AG20443 (cell line): ENCODE measurements at places on chromosomes 16 and 17.
A peak's percentile ranks its signal among the peaks of the same experiment; 100 is the strongest.

- DNase-seq, result peak; percentile 94
Observed at GRCh38 chr16:69276148-69277115, 34.7 kb upstream of the VPS4A start.

- no peak for DNase-seq
Observed at GRCh38 chr17:31048142-31048541, 46.6 kb upstream of the NF1 start.

GRCh38 chr16:17342031-17342430, 128.7 kb downstream of the XYLT1 start:
- no peak for DNase-seq

DNA sequence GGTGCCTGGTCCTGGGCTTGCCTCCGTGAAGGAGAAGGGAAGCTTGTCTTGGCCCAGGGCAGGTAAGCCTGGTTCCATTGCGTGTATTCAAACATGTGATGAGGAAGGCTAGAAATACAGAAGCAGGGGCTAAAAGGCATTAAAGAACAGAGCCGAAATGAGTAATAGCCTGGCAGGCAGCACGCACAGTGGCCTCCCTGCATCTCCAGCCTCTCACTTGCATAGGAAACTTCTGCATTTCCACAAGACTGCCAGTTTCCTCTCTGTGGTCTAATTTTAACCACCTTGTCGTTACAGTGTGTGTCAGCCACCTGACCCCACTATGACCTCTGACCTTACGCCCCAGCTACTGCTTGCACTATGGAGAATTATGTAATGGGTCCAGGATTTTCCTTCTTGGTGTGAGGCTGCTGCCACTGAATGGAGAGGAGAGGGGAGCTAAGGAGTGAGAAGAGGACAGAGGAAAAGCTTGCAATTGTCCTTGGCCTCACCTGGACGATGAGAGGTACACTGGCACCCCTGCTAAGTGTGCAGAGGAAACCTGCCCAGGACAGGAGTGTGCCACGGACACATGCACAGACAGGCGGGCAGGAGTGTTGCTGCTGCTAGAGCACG, 32.8 kb downstream of the HIC1 start:
- no peak for DNase-seq

GRCh38 chr16:578870-579405, 9.2 kb downstream of the PIGQ start:
- peak; percentile 90 for DNase-seq

GRCh38 chr16:4814046-4814445, 11.6 kb upstream of the ROGDI start:
- DNase-seq, result no peak

- no peak for DNase-seq
Observed at GRCh38 chr17:80948019-80948975, 43.3 kb upstream of the CHMP6 start.

- DNase-seq, result peak; percentile 34
Observed at GRCh38 chr17:40819528-40820125, 2.8 kb downstream of the KRT10 start.

- no peak for DNase-seq
Observed at GRCh38 chr16:80652441-80652840, 111.6 kb downstream of the DYNLRB2 start.

- DNase-seq, result no peak
Observed at GRCh38 chr16:22282254-22282892, 14.8 kb upstream of the POLR3E start.

DNA sequence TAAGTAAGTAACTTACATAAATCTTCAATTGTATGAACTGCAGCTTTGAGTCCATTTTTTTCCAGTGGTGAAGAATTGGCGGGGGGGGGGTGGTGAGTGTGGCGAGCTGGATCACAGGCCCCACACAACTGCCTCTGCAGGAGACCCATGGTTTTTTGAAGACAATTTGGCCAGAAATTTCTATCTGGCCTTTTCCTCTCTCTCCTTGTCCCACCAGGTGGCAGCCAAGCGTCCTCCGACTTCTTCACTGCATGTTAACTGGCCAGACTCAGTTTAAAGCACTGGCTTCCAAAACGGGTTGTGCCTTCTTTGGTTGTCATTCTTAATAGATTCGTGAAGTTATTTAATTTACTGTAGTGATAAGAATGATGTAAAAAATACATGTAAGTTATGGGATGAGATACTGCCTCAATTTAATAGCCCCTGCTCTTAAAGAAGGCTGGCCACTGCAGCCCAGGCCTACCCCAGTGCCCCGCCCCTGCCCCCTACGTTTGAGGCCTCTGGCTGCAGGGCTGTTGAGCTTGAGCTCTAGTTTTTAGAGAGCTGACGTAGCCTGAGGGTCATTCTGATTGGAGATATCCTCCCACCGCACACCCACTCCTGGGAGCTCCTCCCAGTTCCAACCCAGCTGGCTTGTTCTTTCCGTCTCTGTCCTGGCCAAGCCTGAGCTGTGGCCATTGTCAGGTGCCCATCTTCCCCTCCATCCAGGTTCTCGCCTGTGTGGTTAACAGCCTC, 36.4 kb downstream of the AKAP1 start:
- DNase-seq, result peak; percentile 73

GRCh38 chr17:30225919-30226553, 9.5 kb downstream of the SLC6A4 start:
- DNase-seq, result no peak

- no peak for DNase-seq
Observed at GRCh38 chr16:28985211-28986041, 574 bp downstream of the LAT start.

GRCh38 chr17:66192378-66192687, 400 bp upstream of the CEP112 start:
- no peak for DNase-seq

GRCh38 chr17:31198026-31198425, 99.0 kb downstream of the OMG start:
- DNase-seq, result no peak

GRCh38 chr16:73549984-73550631, 502.2 kb upstream of the ZFHX3 start:
- DNase-seq, result no peak

- DNase-seq, result no peak
Observed at GRCh38 chr16:74942566-74942965, 42.4 kb downstream of the WDR59 start.

DNA sequence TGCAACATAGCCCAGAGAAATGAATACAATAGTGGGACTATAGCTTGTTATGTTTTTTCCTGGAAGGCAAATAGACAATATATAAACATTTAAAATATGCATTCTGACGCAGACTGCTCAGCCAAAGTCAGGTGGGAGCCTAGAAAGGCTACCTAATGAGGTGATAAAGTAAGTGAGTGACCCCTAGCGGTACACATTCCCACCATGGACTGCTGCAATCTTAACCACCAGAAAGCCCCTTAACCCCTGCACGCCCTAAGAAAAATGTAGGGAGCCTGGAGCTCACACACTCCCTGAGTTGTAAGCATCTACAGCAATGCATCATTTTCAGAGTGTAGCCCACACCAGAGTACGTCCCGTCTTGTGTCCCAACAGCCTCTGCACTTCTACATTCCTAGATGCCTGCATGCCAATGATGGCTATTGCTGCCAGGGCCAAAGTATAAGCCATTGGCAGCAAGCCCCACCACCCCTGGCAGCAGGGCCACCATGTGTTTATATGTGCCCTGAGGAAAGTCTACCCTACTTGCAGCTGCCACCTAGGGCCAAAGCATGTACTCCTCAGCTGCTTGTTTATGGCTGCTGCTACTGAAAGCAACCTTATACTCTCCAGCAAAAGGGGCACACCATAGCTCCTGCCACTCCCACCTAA, 127.6 kb downstream of the KIF2B start:
- DNase-seq, result no peak

- no peak for DNase-seq
Observed at GRCh38 chr17:41621916-41622315, 2.5 kb downstream of the KRT17 start.

GRCh38 chr17:42853004-42853403, 2.0 kb downstream of the AOC3 start:
- DNase-seq, result no peak

- DNase-seq, result no peak
Observed at GRCh38 chr17:74573169-74573568, 5.9 kb upstream of the CD300H start.

GRCh38 chr16:80166082-80166481, 374.7 kb upstream of the DYNLRB2 start:
- DNase-seq, result no peak

DNA sequence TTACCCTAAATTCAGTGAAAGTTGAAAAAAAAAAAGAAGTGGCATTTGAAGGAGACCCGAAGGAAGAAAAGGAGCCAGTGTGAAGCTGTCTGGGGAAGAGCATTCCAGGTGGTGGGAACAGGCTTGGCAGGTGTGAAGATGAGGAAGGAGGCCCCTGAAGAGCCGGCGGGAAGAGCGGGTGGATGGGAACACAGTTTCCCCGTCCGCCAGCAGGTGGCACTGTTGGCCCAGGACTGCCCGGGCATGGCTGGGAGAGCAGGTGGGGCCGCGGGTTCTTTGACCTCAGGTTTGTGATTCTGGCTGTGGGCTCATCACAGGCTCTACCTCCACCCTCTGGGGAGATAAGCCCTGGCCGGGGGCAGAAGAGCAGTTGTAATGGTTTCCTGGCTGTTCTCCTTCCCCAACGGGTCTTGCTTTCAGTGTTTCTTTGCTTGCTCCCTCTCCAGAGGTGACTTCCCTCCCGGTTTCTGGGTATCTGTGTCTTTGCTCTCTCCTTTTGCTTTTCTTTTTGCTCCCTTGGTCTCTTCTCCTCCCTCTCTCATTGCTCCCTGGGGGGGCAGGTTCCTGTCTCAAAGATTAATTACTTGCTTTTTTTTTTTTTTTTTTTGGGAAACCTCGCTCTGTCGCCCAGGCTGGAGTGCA, 32.3 kb downstream of the RAP1GAP2 start:
- peak; percentile 89 for DNase-seq

DNA sequence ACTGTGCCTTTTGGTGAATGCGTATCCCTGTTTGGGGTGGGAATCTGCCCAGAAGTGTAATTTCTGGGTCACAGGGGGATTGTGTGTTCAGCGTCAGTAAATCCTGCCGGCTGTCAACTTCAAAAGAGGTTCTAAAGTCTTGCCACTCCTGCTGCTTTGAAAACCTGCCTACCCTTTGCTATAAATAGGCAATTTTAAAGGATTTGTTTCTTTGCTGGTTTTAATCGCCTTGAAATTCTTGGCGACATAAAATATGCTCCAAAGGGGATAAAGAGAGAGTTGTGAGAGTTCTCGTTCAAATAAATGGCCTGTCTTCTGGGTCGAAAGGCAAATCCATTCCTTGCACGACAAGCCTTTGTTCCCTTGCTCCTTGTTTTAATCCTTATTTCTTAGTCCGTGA, 143.4 kb downstream of the IRF8 start:
- no peak for DNase-seq

DNA sequence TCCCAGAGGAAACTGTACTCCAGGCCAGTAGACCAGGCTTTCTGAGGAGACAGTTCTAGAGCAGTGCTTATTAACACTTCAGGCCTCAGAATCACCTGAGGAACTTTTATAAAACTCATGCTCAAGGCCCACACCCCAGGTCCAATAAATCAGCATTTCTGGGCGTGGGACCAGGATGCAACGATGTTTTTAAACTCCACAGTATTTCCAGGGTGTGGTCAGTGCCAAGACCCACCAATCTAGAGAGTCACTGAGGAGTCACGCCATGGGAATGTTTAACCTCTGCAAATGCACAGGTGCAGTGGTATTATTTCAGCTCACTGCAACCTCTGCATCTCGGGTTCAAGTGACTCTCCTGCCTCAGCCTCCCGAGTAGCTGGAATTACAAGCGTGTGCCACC, 3.9 kb upstream of the TRPV1 start:
- no peak for DNase-seq

DNA sequence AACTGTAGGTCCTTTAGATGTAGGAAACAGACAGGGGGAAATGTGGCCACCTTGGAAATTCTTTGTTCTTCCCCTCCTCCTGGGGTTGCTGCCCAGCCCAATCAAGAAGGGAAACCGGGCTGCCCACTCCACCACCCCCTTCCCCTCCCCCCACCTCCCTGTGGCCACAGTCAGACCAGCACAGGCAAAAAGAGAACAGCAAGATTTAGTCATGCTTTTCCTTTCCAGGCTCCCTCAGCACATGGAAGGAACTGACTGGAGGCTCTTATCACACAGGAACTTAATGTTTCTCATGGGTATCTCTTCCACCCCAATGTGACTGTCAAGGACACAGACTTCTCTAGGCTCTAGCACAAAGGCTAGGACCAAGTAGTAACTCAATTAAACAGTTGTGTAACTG, 3.0 kb upstream of the CCL1 start:
- DNase-seq, result no peak

GRCh38 chr17:79029327-79030009, 5.5 kb downstream of the C1QTNF1 start:
- DNase-seq, result no peak

DNA sequence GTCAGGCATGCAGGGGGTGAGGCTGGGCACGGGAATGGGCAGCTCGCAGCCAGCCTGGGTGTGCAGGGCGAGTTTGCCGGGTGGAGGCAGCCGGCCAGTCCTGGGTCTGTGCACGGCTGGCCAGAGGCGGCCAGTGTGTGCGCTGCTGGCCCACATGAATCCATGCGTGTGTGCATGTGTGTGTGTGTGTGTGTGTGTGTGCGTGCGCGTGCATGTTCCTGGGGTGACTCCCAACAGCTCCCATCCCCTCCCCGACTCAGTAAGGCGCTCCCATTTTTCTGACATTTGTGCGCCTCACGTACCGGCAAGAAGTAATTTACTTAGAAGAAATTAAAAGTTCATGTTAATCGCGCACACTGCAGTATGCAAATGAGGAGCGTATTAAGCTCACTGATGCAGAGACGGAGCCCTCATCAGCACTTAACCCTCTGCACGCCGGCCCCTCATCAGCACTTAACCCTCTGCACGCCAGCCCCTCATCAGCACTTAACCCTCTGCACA, 55.4 kb upstream of the ACSF3 start:
- DNase-seq, result no peak

DNA sequence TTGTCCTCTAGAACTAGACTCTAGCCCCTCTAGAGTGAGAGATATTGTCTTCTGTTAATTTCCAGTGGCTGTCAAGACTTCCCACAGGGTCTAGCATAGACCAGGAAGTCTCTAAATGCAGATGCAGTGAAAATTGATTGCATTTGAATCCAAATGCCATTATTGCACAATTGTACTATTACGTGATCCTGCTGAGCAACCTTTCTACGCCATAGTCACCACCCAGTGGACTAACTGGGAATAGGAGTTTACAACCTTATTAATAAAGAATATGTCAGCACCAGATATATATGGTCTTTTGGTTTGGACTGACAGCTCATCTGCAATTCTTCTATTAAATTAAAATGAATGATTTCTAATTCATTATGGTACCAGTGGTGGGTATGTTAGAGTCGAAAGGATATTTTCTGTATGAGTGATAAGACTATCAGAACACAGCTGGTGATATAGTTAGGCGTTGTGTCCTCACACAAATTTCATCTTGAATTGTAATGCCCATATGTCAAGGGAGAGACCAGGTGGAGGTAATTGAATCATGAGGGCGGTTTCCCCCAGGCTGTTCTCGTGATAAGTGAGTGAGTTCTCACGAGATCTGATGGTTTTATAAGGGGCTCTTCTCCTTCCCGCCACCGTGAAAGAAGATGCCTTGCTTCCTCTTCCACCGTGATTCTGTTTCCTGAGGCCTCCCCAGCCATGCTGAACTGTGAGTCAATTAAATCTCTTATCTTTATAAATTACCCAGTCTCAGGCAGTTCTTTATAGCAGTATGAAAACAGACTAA, 138.9 kb upstream of the CA10 start:
- no peak for DNase-seq

GRCh38 chr17:31491376-31492131, 100.1 kb downstream of the RAB11FIP4 start:
- no peak for DNase-seq
